ENCODE measurements at places on chromosomes 11 and 22.

DNA sequence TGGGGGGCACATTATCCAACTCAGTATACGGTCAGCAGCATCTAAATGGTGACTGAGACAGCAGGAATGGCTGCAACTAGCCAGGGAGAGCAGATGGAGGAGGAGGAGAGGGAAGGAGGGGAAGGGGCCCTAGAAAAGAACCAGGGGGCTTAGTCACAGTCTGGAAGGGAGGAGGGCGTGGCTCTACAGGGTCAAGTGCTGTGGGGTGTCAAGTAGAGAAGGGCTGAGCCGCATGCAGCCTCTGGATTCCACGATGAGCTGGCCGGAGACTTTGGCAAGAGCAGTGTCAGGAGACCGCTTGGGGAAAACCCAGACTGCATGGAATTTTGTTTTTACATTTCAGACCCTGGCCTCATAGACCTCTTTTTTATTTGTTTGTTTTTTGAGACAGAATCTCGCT, 25.8 kb upstream of the PPFIA1 start:
- DNase-seq = no peak

DNA sequence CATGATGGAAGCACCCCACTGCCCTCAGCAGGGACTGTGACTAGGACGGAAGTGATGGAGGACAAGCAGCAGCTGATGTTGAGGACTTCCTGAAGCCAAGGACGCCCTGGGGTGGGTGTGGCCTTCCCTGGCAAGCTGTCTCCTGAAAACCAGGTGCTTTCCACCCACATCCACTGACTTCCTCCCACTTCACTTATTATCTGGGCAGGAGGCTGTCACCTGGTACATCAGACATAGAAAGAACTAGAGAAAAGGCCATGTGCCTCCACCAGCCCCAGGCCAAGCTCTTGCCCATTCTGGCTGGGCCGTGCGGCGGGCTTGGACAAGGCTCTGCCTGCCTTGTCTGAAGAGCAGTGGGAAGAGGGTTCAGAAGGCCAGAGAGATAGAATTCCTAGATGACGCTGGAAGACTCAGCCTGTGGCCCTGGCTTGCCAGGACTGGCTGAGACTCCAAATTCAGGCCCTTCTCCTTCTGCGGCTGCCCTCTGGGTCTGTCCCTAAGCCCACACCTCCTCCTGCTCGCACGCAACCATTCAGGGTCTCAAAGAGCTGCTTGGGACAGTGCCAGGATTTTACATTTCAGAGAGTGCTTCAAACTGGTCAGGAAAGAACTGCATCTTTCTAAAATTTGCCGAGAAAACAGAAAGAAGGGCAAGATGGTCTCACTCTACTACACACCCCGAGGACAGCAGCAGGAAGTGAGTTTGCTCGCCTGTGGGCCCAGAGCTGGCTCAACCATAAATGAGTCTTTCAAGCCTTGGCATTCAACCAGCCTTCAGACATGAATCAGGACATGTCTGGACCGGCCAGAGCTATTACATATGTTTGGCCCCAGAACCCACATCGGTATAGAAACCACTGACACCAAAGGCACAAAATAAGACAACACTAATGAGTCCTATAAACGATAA, 13.3 kb downstream of the ARHGAP1 start:
- DNase-seq = no peak

DNA sequence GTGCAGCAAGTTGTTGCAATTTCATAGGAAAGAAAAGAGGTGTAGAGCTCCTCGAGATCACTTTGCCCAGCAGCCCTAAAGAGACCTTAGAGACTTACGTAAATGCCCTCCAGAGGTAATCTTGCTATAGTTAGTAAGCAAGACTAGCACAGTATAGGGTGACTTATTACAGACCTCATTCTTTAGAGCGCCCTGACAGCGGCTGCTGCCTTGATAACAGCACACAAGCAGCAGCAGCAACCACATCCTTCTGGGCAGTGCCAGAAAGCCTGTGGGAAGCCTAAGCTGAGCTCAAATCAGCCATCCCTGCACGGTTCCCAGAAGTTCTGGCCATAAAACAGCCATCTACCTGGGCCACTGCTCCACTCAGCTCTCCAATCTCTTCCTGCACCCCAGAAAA, 22.6 kb upstream of the OR56B1 start:
- no peak for DNase-seq

GRCh38 chr11:1883346-1884302, 8.1 kb downstream of the PRR33 start:
- no peak for DNase-seq

- DNase-seq = no peak
Measured at GRCh38 chr11:7591987-7592386, 78.2 kb downstream of the PPFIBP2 start.

DNA sequence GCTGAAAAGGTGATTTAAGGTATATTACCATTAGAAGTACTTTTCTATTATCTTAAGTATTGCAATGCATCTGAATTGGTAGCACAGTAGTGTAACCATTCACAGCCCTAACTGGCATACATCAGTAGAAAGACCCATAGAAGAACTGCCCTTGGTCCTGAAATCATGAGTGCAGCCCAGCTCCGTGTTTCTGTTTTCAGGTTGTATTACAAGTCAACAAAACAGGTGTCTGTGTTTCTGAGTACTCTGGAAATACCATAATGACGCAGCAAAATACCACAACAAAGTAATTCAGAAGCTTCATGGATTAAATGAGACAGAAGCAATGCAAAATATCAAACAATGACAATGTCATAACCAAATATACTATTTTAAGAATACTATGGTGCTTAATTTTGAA, 226.3 kb downstream of the OPCML start:
- DNase-seq = no peak

DNA sequence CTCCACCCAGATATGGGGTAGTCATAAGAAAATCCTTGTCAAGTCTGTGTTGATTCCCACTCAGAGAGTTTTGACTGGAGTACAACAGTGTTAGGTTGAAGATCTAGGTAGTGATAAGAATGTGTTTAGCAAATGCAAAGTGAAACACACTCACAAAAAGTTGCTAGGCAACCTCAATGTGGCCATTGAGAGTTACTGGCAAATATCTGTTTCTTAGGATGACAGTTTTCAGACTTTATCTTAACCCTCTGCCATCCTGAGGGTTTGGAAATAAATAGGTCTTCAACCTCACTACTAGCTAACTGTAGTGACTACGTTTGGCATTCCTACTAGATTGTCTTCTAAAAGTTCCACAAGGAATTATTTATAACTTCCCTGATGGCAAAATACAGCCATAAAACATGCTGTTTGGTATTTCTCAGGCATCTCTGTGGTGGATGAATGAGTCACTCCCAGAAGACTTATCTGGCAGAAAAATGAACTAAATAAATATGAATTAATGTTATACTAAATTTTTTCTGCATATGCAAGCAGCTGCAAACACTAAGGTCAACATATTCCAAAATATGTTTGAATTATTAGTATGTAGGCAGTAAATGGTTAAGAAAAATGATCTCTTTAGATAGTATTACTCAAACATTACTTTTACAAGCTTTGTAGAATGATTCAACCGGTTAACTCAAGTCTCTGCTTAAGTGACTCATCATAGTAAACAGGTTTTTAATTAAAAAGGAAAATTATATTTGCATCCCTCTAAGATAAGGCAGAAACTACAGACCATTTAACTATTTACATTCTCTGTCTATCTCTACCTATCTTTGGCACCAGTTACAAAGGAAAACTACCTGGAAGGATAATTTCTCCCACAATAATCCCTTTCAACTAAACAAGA, 17.1 kb upstream of the SYTL2 start:
- peak; percentile 29 for DNase-seq

Measured in SW 1271 (cell line).